Stimulated activated CD4-positive, alpha-beta T cell treated with anti-CD3 and anti-CD28 coated beads, TNF-alpha, amount 100 ng/mL, for 48 hours (primary cell): ENCODE measurements at places on chromosomes 16 and 17.

GRCh38 chr16:86969716-86970115 lies 347.5 kb downstream of the C16orf95 start:
- DNase-seq: no peak

DNA sequence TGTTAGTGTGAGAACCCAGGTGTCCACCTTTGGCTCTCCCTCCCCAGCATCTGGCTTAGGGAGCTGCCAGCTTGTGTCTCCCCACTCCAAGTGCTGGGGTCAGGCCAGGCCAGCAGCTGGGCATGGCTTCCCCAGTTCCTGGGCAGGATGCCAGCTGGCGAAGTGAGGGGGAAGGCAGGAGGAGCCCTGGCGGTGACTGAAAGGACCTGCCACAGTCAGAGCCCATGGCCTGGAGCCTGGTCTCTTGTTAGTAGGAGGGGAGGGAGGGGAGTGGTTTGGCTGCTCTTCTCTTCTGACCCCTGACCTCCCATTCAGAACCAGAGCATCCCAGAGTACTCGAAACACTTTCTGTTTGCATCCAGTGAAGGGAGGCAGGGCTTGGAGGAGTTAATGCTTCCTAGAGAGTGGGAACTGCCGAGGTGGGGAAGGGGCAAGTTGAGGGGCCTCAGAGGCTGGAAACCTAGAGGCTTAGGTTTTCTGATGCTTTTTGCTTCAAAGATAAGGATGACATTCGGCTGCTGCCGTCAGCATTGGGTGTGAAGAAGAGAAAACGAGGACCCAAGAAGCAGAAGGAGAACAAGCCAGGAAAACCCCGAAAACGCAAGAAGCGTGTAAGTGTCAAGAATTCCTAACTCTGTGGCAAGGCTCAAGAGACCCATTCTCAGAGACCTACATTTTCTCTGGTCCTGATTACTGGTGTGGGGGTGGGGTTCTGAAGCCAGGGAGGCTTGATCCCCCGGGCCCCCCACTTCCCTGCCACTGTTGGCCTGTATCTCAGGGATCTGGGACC lies 772 bp downstream of the CHD3 start:
- DNase-seq: no peak

DNA sequence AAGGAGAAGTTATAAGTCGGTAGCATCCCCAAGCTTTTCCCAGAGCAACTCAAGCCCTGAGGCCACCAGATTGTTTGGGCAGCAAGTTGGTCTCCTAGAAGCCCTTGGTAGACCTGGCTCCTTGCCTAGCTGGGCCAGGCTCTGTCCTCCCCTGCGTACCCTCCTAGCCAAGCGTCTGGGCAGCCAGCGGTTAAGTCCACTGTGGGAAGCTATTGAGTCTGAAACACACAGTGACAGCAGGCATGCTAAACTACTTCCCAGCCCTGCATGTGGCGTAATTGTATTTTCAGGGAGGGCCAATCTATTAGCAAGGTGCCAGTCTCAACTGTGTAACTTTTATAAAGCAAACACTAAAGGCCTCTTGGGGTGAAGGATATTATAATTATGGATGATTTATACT lies 419.1 kb upstream of the RBFOX1 start:
- no peak for DNase-seq

- no peak for DNase-seq
These were observed 641 bp downstream of the SBK1 start for GRCh38 chr16:28292731-28293600.

- DNase-seq: no peak
These were observed 5.2 kb upstream of the RNF135 start for GRCh38 chr17:30965686-30966085.

DNA sequence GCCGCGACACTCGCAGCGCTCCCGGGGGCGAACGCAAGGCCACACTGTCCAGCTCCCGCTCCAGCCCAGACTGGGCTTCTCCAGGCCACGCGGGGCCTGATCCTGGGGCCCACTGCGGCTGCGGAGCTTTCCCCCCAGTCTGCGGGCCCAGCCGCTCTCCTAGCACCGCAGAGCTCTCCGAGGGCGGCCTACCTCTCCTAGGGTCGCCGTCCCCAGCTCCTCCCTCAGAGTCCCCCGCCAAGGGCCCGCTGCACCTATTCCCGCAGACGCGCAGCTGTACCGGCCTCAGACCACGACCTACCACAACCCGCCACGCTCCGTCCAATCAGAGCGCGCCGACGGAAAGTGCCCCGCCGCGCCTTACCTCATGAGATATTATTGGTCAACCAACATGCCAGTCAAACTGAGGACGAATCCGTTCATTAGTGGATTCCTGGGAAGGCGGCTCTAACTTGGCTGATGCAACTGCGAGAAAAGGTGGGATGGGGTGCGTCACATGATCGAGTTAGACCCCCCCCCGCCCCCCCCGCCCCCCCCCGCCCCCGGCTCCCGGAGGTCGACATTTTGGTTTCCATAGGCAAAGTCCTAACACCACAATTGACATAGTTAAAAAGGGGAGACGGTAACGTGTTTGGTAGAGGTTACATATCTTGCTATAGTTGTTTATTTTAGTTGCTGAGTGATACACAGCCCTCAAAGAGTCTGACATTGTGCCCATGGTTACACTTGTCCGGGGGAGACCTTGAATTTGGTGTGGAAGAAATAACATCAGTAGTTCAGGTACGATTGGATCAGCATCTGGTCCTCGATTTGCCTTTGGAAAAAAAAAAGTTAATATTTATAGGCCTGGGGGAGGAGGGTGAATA lies at the start of gene AARS1:
AARS1 (minus strand) TSS at position 278 of the 866 bp plus-strand sequence. CDS start 6,743 bp downstream, outside the sequence.
- DNase-seq: peak; percentile 91

DNA sequence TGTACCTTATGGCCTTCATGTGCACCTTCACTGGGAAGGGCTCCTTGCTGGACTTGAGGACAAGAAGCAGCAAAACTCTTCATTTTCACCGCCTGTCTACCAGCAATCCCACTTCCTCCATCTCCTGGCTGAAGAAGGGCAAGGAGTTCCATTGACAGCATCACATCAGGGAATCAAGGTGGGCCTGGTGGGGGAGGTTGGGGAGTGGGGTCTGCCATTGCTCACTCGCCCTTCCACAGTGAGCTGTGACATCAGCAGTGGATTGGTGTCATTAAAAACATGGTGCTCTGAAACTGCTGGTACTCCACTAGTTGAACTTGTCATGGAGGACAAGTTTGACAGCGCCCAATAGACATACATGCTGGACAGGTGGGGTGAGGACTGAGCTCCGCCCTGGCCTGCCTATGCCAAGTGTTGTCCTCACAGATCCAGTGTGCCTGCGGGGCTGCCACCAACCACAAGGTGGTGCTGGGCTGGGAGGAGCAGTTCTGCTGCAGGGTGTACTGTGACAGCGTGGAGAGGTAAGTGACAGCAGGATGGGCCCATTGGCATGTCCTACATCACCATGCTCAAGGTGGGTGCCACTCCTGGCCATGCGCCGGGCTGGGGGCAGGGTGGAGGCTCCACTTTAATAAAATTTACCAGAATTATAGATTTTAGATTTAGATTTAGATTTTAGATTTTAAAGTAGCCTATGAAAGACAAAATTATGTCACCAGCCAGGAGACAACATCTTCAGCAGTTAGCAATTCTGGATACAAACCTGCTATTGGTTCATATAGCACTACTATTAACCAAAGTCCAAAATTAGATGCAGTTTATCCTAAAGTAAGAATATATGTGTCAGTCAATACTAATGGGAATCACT lies 1729.1 kb downstream of the TP53TG3F start:
- DNase-seq: no peak

DNA sequence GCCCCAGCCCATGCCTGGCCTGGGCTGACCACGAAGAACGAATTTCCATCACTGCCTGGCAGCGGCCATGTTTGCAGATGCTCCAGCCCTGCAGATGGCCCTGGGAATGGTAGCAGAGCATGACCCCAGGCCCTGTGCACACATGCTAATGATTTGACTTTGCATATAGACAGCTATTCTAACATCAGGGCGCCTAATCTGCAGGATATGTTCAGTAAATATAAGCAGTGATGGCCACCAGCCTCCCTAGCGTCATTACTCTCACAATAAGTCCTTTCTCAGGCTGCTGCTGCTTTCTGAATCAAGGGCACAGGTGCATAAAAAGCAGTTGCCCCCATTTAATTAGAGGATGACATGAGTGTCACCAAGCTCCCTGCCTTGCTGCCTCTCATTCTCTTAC lies 24.2 kb downstream of the DNAH9 start:
- DNase-seq: no peak

GRCh38 chr17:55731586-55732250 lies 9.1 kb upstream of the TMEM100 start:
- no peak for DNase-seq

DNA sequence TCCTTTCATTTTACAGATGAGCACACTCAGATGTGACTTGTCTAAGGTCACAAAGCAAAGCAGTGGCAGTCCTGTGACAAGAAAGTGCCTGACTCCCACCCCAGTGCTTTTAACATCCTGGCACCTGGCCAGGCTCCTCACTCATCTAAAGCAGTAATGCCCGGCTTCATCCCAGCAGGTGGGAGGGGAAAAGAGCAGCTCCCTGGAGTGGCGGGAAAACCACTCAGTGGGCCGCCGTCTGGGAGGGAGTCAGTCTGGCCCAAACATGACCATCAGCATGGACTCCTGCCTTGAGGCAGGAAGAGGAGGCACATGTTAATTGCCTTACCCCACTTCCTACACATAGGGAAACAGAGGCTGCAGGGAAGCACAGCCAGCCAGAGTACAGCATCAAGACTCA lies 2.6 kb downstream of the PCGF2 start:
- no peak for DNase-seq

GRCh38 chr17:15432807-15433611 lies 34.4 kb downstream of the CDRT4 start:
- DNase-seq: no peak

DNA sequence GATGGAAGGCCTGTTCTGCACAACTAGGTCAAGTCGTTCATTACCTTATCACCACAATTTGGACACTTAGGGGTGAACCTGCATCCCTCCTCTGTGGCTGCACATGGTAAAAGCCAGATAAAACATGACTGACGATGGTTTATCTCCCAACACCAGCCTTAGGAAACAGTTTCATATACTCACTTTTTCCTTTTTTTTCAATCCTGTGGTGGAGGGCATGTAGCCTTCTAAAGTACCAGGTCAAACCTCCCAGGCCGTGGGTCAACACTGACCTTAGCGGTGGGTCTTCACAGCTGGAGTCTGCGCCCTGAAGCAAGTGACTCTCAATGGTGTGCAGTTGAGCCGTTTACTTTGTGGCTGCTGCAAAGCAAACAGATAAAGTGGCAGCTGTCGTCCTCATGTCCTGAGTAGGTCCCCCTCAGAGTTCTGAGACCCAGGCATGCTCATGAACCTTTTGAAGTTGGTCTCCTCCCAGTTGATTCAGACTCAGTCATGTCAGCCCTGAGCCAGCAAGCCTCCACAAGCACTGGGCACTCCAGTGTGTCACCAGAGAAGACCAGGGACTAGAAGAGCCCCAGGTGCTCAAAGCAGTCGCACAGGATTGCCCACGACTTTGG lies 5.9 kb downstream of the FAHD1 start:
- DNase-seq: no peak

DNA sequence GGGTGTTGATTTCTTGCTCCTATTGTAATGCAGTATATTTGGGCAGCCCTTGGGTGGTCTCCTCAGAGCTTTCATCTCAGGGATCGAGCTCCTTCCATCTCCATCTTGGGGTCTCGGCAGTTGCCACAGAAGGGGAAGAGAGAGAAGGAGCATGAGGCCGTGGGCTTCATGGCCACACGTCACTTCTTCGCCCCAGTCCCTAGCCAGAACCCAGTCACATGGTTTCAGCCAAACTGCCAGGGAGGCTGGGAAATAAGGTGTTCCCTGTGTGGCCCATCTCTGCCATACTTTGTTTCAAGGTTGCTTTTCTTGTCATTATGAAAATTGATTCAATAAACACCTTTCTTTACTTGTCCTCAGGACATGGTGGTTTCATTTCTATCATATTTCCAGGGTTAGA lies 68.4 kb upstream of the NKD1 start:
- DNase-seq: no peak
